Amygdala (tissue), 56 donors: ENCODE measurements at places on chromosomes 7 and 10.
A peak's percentile ranks its signal among the peaks of the same experiment; 100 is the strongest.

GRCh38 chr10:75736889-75737579 lies 305.6 kb downstream of the LRMDA start:
- DNase-seq, result no peak

GRCh38 chr10:127734753-127735152 lies 2.2 kb upstream of the FOXI2 start:
- no peak for DNase-seq

- DNase-seq, result no peak
These were observed 21.4 kb upstream of the CNPY1 start for GRCh38 chr7:155567646-155568332.

GRCh38 chr7:124031406-124031805 lies 1.5 kb downstream of the TMEM229A start:
- no peak for DNase-seq

GRCh38 chr7:1403638-1404459 lies 55.4 kb downstream of the MICALL2 start:
- no peak for DNase-seq

GRCh38 chr7:125555916-125556315 lies 626.3 kb upstream of the POT1 start:
- no peak for DNase-seq

- no peak for DNase-seq
These were observed 25.4 kb downstream of the CALML3 start for GRCh38 chr10:5550250-5550545.

GRCh38 chr7:1663223-1663622 lies 6.9 kb upstream of the ELFN1 start:
- DNase-seq, result no peak

- no peak for DNase-seq
These were observed 2.8 kb upstream of the CDH23 start for GRCh38 chr10:71393841-71394475.

GRCh38 chr7:55086413-55087201 lies 67.8 kb downstream of the EGFR start:
- DNase-seq, result no peak

- DNase-seq, result no peak
These were observed 127.2 kb upstream of the CDK6 start for GRCh38 chr7:92963566-92963965.

- no peak for DNase-seq
These were observed 369.5 kb downstream of the PHF14 start for GRCh38 chr7:11343136-11343535.

DNA sequence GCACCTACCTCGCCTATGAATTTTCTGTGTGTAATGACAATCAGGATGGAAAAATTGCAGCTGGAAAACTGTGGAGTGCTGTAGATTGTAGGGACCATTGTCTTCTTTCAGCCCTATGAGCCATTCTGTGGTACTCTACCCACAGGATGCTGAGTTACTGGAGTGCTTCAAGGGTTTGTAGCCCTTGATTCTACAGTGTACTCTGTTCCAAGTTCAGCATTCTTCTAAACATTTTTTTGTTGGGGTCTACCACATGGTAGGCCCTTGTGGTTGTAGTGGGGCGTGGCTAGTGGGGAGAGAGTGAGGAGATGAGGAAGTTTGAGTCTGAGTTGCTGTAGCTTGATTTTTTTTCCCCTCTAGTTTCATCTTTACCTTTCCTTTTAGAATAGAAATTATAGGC lies 33.5 kb downstream of the REEP3 start:
- DNase-seq, result no peak

DNA sequence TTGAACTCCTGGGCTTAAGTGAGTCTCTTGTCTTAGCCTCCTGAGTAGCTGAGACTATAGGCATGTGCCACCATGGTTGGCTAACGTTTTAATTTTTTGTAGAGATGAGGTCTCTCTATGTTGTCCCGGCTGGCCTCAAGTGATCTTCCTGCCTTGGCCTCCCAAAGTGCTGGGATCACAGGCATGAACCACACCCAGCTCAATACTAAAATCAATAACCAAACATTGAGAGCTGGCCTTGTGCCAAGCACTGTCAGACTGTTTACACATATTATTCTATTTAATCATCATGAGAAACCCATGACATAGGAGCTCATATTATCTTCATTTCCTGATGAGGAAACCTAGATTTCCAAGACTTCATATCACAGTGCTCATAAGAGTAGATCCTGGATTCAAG lies 251.2 kb downstream of the BAMBI start:
- DNase-seq, result no peak

DNA sequence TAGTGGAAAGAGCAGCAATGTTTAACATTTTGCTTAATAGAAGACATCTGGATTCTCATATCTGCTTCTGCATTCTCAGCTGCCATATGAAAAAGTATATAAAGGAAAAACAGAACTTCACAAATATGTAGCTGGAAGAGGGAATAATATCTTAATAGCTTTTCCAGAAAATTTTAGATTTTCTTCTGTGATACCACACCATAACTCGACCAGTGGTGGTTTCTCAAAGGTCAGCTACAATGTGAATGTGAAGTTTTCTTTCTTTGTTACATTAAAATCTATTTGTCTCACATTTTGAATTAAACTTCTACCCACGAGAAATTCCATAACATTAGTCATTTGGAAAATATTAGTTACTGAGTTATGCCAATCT lies 339.8 kb downstream of the PARD3 start:
- no peak for DNase-seq

DNA sequence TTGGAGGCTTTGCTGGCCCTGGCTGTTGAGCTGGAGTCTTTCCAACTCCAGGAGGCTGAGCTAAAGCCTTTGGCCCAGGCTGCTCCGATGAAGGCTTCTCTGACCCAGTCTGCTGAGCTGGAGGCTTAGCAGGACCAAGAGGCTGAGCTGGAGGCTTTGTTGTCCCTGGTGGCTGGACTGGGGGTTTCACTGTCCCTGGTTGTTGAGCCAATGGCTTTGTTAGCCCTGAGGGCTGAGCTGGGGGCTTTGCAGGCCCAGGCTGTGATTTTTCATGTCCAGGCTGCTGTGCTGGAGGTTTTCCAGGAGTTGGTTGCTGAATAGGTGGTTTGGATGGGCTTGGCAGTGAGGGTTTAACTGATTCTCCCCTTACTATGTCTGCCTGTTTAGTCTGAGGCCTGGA lies 7.3 kb downstream of the PCLO start:
- no peak for DNase-seq

GRCh38 chr10:5854131-5854475 lies 35.6 kb downstream of the ANKRD16 start:
- DNase-seq, result no peak

GRCh38 chr7:10875080-10875479 lies 98.6 kb upstream of the PHF14 start:
- DNase-seq, result no peak

- peak; percentile 59 for DNase-seq
These were observed 127.8 kb upstream of the BTBD16 start for GRCh38 chr10:122143238-122143841.

DNA sequence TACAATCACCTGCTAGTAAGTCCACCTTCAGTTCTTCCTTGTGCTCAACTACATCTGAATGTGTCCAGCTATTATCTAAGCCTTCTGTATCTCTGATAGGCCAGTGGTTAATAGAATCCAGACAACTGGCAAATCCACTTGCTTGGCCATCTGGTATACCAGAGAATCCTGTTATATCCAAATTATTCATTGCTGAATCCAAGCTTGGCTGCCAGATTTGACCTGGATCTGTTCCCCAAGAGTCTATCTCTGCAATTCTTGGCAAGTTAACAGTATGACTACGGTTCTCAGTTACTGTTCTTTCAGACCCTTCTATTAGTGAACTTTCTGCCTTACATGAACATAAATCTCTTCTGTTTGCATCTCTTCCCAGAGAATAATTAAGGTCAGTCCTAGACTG lies 154.6 kb upstream of the TARP start:
- no peak for DNase-seq

DNA sequence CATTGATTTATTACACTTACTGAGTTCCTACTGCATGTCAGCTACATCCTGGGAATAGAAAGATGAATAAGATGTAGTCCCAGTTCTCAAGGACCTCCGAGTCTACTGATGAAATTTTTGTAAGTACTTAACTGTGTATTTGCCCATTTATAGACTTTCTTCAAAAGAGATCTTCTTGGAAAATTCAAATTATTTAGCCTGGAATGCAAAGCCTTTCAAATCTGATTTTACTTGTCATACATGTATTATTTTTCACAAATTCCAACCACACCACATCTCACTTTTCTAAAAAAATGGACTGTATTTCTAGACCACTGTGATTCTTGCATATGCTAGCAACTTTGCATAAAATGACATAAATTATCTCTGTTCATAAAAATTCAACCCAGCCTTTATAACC lies 581.3 kb downstream of the ATRNL1 start:
- no peak for DNase-seq

GRCh38 chr7:38374507-38374906 lies 101.1 kb upstream of the TARP start:
- no peak for DNase-seq

GRCh38 chr7:17593819-17594419 lies 295.5 kb downstream of the AHR start:
- DNase-seq, result no peak

- DNase-seq, result no peak
These were observed 20.9 kb upstream of the PPA1 start for GRCh38 chr10:70253878-70254765.

DNA sequence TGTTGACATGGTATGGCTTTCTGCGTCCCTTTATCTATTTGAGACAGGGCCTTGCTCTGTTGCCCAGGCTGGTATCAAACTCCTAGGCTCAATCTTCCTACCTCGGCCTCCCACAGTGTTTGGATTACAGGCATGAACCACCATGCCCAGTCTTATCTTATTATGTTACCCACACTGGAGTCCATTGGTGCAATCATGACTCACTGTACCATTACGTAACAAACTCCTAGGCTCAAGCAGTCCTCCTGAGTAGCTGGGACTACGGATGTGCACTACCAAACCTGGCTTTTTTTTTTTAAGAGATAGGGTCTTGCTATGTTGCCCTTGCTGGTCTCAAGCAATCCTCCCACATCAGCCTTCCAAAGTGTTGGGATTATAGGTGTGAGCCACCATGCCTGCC lies 66.7 kb downstream of the CCDC3 start:
- DNase-seq, result no peak
